ENCODE measurements at places on chromosomes 7 and 10.

DNA sequence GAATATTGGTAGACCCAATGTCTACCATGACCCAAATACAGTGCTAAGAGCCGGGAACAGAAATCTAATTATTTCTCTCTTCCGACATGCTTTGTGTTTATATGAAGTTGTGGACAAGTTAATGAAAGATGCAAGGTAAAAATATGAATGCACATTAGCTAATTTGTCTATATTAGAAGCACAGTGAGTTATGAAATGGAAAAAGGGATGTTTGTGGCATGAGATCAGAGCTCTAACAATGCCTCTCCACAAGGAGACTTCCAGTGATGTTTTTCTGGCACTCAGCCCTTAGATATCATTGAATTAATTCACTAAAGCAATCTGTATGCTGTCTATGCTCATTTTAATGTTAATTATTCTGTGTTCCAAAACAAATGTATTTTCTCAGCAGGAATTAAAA lies 897.2 kb downstream of the CNTNAP2 start:
- peak; percentile 28 for DNase-seq

- DNase-seq: no peak
These were observed 55.1 kb downstream of the SDK1 start for GRCh38 chr7:3356173-3356572.

- DNase-seq: no peak
These were observed 129.1 kb upstream of the PPP1R3A start for GRCh38 chr7:114047889-114048288.

GRCh38 chr7:85392326-85392725 lies 205.5 kb upstream of the SEMA3D start:
- DNase-seq: peak; percentile 39

GRCh38 chr7:34061149-34061548 lies 155.8 kb downstream of the BMPER start:
- no peak for DNase-seq

DNA sequence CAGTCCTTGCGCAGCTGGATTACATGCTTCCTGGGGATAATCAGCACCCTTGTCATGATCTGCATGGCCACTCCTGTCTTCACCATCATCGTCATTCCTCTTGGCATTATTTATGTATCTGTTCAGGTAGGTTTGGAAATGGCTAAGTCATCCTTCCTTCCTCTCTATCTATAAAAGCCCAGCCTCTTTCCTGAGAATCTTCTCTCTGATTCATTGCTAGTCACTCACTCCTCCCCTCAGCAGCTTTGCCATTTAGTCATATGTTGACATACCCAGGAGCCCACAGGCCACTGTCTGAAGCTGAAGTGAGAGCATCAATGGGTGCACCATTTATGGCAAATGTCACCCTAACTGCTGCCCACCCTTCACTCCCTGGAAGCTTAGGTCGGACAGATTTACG lies 52.0 kb downstream of the ABCC2 start:
- DNase-seq: no peak

All from eye (tissue), 1 donor.